Left renal pelvis (tissue), 4 donors: ENCODE measurements at places on chromosomes 13 and 19. TPM values are rescaled to one million over a fixed set of nuclear protein-coding genes. Genes with fewer than 3 reads are reported as not detected.
A peak's percentile ranks its signal among the peaks of the same experiment; 100 is the strongest.

Gene ATP1A3
- not detected for polyA plus RNA-seq

Gene CRLF1
- 3.0 TPM for polyA plus RNA-seq

Gene RAB3A
- polyA plus RNA-seq, result 5.2 TPM

Gene KLK2
- polyA plus RNA-seq, result 0.26 TPM

Gene ADGRE1
- polyA plus RNA-seq, result 0.15 TPM

Gene DAND5
- polyA plus RNA-seq, result not detected

Gene MARK4
- 38.2 TPM for polyA plus RNA-seq

Gene ZNF274
- polyA plus RNA-seq, result 13.0 TPM

Gene ZFP28
- polyA plus RNA-seq, result 13.8 TPM

Gene CLIP3
- 59.5 TPM for polyA plus RNA-seq

Gene ABHD13
- polyA plus RNA-seq, result 19.5 TPM

DNA sequence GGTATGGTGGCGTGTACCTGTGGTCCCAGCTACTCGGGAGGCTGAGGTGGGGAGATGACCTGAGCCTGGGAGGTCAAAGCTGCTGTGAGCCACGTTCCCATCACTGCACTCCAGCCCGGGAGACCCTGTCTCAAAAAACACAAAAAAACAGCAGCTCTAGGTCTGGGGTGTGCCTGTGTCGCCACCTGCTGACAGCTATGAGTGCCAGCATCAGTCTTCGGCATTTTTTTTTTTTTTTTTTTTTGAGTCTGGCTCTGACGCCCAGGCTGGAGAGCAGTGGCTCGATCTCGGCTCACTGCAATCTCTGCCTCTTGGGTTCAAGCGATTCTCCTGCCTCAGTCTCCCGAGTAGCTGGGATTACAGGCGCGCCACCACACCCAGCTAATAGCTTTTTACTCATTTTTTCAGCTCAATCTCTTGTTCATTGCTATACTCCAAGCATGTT, 10.1 kb downstream of the AP2S1 start:
- DNase-seq, result peak; percentile 55

GRCh38 chr19:49850487-49851342, at the start of gene PTOV1:
PTOV1 (plus strand) TSS chr19:49851159.
- DNase-seq, result peak; percentile 84

DNA sequence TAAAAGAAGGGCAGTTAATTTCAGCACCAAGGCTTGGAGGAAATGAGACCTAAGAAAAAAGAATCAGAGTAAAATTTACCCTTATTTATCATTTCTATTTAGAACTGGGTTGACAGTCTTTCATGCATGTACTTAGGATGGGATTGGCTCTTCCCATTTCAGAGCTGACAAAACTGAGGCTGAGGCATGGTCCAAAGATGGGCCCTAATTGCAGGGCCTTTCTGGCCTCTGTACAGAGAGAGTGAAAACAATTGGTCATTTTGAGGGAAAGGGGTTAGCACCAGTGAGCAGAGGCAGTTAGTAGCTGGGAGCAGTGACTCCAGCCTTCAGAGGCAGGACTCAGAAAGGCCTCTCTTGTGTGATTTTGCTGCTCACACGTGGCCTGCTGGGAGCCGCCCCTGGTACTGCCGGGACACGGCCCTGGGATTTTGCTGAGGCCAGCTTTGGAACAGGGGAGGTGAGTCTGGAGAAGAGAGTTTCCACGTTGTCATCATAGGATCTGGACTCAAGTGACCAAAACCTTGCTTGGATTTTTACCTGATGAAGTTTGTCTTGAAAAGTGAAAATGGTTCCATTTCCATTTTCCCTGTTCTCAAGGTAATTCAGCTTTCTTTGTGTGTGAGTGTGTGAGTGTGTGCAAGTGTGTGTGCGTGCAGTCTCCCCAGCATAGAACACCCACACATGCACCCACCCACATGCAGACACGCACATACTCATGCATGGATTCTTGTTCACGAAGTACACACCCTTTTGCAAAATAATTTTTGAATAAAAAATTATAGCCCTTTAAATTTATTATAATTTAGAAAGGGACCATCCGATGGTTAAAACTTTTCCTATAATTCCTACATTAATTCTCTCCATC, at the start of gene ZNF536:
ZNF536 (plus strand) TSS at position 425 of the 865 bp plus-strand sequence. CDS start 71,179 bp downstream, outside the sequence.
- DNase-seq, result no peak

DNA sequence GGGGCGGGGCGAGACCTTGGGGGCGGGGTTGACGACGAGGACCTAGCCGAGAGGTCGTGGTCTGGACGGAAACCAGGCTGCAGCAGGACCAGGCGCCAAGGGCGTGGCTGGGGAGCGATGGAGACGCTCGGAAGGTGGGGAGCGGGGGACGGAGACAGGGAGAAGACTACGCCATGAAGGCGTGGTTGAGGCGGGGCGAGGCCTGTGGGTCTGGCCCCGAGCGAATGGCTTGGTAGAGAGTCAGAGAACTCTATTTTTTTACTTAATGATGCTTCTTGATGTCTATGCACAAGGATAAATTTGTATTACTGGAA, 674 bp upstream of the FBXL12 start:
- no peak for DNase-seq

DNA sequence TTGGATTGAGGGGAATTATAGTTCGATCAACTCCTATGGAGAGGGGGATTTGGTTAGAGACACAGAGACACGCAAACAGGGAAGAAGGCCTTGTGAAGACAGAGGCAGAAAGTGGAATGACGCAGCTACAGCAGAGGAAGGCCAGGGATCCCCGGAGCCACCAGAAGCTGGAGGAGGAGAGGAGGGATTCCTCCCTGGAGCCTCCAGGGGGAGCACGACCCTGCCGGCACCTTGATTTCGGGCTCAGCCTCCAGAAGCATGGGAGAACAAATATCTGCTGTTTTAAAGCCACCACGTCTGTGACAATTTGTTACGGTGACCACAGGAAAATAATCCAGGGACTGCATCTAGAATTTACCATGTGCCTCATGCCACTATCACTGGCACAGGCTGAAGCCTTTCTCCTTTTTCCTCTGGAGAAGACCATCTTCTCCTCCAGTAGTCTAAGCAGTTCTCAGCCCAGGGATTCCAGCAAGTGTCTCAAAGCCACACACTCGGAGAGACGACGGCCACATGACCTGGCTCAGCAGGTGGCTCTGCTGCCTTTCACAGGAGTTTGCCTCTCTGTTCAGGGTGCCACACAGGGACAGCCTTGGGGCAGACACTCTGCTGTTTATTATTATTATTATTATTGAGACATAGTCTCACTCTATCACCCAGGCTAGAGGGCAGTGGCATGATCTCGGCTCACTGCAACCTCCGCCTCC, 39.9 kb upstream of the CCNE1 start:
- no peak for DNase-seq

- DNase-seq, result no peak
Measured at GRCh38 chr19:7006135-7006704, 15.0 kb downstream of the MBD3L2B start.

DNA sequence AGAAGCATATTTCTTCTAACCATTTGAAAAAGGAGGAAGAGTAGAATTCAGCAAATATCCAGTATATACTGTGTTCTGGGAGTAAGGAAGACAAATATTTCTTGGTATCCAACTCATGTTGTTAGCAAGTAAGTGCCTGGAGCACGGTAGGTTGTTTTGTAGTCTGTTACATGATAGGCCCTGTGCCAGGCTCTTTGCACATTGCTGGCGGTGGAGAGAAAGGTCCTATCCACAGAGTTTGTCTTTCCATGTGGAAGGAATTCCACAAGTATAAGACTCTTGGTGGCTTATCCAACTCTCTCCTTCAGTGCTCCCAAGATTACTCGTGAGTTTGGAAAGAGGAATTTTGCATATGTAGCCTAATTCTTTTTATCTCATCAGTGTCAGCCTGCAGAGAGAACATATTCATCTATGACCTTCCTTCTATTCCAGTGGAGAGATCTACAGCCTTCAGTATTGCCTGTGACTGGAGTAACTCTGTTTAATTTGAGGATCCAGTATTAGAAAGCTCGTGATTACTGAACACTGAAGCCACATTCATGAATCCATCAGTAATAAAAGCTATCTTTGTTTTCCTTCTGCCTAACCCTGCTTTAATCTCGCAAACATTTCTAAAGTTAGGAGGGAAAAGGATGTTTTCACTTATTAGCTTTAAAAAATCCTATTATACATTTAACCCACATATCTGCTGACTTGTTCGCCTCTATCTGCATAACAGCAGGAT, 183.9 kb upstream of the CSNK1A1L start:
- DNase-seq, result no peak

- DNase-seq, result no peak
Measured at GRCh38 chr13:22126433-22127021, 455.7 kb downstream of the FGF9 start.

DNA sequence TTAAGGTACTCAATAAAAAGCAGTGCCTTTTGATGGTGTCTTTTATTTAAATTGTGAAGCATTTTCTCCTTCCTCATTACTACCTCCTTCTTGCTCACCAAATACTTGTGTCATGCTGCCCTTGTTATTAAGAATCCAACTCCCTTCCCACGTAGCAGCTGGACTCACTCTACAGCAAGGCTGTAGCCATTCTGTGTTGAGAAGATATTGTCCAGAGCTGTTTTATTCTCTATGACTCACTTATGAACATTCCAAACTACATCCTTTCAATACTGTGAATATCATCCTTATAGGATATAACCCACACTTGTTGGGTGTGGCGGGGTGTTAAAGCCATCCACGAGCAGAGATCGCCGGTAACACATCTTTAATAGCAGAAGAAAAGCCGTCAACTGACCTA, 1671.5 kb upstream of the SLC10A2 start:
- DNase-seq, result no peak

GRCh38 chr19:48403606-48404005, 10.1 kb downstream of the GRIN2D start:
- DNase-seq, result no peak

DNA sequence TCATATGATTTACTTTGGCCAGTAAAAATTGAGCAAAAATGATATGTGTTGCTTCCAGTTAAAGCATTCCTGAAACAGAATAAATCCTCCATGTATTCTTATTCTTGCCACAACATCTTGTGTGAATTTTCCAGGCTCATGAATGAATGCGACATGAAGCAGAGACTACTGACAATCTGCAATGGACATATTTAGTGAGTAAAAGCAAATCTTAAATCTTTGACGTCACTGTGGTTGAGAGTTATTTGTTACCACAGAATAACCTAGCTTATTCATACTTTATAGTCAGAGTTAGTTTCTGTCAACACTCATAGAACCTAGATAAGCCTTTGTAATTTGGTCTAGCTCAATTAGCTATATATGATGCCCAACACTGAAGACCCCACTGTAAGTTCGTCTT, 1443.1 kb downstream of the PCDH9 start:
- no peak for DNase-seq

- no peak for DNase-seq
Measured at GRCh38 chr19:1765904-1766799, 12.8 kb downstream of the ONECUT3 start.

GRCh38 chr19:45087531-45087930, 5.4 kb upstream of the PPP1R37 start:
- no peak for DNase-seq

GRCh38 chr13:105948143-105948542, 587.3 kb downstream of the EFNB2 start:
- no peak for DNase-seq

- DNase-seq, result no peak
Measured at GRCh38 chr13:27309967-27310598, 39.5 kb downstream of the RASL11A start.

GRCh38 chr19:35986664-35987570, 8.1 kb upstream of the SDHAF1 start:
- DNase-seq, result no peak

DNA sequence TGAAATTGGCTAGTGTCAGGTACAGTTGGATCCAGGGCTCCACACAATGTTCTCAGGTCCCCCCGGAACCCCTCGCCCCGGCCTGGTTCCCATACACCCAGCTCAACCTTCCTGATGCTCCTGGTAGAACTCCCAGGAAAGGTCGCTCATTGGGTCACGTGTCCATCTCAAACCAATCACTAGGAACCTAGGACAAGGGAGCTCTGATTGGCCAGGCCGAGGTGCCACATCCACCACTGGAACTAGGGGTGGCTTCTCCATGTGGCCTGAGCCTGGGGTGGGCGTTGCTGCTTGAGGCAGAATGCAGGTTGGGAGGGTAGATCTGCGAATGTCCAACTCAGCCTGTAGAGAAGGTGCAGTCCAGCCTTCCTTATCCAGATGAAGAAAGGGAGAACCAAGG, 6.9 kb upstream of the MEF2B start:
- DNase-seq, result no peak

DNA sequence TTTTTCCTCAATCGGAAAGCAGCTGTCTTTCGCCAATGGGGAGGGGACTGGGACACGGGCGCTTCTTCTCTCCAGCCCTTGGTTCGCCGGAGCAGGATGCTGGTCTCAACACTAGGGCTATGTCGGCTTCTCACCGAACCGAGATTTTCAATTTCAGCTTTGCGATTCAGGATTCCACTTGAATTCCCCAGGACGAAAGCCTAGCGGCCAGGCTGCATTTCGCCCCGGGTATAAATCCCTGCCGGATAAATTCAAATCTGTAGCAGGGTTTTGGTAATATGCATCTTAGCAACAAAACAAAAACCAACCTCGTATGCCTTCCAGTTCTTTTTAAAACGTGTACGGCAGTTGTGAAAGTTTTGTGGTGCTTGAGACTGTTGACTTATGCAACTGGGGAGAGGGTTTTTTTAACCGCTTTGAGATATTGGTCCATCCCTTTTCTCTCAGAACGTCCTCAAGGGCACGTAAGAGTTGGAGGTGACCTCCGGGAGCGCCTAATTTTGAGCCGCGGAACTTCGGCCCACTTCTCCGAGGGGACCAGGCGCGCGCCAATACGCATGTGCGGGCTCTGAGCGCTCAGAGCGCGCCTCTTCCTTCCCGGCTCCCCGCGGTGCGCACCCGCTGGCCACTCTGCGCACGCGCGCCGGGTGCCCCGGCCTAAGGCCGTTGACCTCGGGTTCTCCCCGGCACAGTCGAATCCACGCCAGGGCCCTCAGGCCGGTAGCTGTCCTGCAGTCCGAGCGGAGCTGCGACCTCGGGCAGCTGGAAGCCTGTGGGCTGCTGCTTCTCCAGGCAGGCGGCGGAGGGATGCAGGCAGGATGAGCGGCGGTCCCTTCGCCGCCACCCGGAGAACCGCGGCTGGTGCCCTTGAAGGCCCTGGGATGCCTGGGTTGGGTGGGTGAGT, 7.6 kb downstream of the POU4F1 start:
- no peak for DNase-seq

DNA sequence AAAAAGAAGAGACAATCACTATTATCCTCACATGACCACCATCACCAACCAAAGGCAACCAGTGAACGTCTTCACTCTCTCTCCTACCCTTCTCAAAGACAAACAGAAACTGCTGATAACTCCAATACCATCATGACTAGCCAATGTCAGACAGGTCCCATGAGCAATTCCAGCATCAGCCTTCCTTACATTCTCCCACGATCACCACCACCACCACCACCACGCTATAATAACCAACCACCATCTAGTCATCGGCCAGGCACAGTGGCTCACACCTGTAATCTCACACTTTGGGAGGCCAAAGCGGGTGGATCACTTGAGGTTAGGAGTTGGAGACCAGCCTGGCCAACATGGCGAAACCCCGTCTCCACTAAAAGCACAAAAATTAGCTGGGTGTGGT, 3.9 kb downstream of the MYO1F start:
- no peak for DNase-seq
